ENCODE measurements at places on chromosomes 3 and 15.

- DNase-seq: no peak
These were observed 34.0 kb upstream of the CILP start for GRCh38 chr15:65245096-65245856.

DNA sequence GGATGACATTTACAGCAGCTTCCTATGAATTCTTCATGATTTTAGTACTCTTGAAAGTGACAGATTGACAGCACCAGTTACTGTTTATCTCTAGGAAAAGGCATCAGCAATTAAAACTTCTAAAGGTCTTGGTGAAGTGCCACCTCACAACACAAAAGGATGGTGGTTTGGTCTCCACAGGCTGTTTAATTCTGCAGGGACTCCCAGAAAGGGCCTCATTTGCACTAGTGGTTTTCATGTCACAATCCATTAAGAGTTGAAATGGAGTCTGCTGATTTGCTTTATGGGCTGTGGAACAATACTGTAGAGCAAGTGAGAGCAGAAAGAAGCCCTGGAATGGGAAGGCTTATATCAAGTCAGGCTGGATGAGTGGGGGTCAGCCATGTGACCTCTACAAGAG is 225.3 kb upstream of the KCNMB2 start:
- no peak for DNase-seq

DNA sequence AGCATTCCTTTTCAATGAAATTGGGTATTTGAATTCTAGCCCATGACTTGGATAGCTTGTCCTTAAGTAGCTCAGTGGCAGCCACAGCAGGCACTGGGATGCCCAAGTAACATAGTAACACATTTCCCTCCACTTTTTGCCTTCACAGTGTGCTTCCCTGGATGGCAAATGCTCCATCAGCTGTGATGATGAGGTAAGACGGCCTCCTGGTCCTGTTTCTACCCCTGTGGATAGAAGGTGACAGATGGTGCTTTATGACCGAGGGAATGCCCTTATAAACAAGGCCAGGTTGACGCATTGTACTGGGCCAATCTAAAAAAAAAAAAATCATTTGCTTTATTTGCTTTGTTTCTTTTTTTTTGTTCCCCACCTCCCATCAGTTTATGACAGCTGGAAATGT is 41.8 kb upstream of the LRTM1 start:
- DNase-seq: no peak

GRCh38 chr15:56411122-56411749 is 46.0 kb downstream of the TEX9 start:
- DNase-seq: no peak

- no peak for DNase-seq
These were observed 4.2 kb downstream of the RAP2B start for GRCh38 chr3:153166206-153166605.

DNA sequence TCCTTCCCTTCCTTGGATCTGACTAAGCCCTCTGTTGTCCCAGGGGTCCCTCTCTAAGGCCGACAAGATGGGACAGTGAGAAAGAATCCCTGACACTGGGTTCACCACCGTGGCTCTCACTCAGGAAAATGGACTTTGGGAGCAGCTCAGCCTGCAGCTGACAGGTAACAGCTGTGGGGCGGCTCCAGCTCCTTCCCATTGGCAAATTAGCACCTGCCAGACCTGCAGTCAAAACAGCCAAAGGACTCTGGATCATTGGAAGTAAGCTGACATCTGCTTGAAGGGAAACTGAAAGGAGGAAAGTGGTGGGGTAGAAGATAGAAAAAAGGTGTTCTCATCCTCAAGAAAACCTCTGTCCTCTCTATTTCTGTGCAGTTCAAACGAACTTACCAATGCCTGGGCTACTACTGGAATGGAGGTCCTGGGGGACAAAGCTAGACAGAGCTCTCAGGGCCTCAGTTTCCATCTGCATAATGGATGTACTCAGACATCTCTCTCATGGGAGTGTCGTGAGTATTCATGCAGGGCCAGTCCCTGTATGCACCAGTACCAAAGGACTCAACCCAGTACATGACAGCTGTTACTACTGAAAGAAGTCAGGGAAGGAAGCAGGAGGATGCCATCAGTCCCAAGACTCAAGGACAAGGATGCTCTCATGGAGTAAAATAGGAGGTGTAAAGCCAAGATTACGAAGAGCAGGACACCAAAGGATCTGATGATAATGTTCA is 53.6 kb upstream of the DCLK3 start:
- peak; percentile 35 for DNase-seq

DNA sequence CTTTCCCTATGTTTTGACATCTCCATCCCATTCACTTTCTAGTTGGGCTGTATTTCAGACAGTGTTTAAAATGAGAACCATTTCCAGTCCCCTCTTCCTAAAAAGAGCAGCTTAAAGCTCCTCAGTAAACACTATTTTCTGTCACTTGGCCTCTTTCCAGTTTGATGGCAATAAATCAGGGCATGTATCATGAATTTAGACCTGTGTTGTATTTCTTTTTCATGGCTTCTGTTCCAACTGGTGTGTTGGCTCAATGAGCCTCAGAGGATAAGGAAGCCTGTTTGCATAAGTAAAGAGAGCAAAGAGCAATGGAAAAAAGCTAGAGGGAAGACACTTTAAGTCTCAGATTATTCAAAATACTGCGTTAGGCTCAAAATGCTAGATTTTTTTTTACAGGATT is 7.2 kb downstream of the CCDC80 start:
- DNase-seq: no peak

DNA sequence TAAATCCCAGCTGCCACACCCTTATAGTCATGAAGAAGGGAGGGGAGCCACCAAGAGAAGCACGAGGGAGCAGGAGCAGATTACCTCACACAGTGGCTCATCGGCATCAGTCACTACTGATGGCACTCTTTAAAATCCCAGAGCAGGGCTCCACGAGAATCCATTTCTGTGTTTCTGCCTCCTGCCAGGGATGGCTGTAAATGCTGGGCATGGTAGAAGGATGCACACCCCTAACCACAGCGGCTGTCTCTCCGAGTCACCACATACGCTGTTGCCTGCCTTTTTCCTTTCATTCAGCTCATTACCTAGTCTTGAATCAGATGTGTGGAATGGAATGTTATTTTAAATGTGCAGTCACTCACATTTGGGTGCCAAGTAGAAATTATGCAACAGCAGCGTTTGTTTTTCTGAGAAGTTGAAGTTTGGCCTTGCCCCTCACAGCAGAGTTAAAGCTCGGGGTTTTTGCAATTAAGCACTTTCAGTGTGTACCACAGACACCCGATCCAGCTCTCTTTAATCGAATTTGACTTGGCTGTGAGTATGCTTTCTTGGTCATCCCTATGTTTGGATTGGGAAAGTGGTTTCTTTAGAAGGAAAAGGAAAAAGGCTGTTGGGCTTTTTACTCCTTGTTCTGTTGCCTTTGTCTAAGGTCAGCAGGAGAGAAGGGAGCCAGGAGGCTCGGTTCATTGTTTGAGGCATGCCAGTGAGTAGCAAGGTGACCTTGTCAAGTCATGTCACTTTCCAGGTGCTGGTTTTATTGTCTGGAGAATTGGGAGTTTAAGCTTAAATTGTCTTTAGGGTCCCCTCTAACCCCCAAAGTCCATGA is 284.2 kb upstream of the TPM1 start:
- no peak for DNase-seq

GRCh38 chr3:123755501-123755900 is 128.6 kb downstream of the MYLK start:
- no peak for DNase-seq

- DNase-seq: no peak
These were observed 37.3 kb upstream of the CDV3 start for GRCh38 chr3:133535971-133536881.

GRCh38 chr15:99437315-99438223 is 128.2 kb upstream of the MEF2A start:
- DNase-seq: peak; percentile 49
